ENCODE measurements at places on chromosomes 5 and 9.

- no peak for DNase-seq
These were observed 323.6 kb upstream of the PRR16 start for GRCh38 chr5:120140501-120140900.

GRCh38 chr9:9790216-9790872, 822.5 kb downstream of the PTPRD start:
- DNase-seq: no peak

GRCh38 chr5:120388016-120388781, 75.9 kb upstream of the PRR16 start:
- no peak for DNase-seq

DNA sequence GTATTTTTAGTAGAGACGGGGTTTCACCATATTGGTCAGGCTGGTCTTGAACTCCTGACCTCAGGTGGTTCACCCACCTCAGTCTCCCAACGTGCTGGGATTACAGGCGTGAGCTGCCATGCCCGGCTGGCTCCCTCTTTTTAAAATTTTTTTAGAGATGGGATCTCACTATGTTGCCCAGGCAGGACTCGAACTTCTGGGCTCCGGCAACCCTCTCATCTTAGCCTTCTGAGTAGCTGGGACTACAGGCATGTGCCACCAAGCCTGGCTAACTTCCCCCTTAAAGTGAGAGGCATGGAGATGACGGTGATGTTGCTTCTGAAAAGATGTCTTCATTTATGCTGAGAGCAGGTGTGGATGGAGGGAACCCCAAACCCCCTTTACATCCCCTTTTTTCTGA, 43.7 kb upstream of the PWWP2A start:
- DNase-seq: no peak

DNA sequence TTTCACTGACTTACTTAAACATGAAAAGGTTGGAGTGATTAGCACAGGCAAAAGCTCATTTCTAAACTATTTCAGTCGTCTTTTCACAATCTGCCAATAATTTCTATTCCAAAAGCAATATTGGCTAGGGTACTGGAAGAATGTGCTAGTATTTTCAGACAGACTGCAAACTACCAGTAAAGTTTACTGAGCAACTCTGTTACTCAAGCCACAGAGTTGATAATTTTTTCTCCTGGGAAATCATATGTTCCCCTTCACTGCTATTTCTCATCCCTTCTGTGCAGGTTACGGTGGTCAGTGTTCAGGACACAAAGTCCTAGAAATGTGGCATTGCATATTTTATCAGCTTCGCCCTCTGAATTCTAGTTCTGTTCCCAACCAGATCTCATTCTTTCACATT, 343.3 kb upstream of the TNC start:
- DNase-seq: no peak

- no peak for DNase-seq
These were observed 32.7 kb upstream of the FCN2 start for GRCh38 chr9:134847752-134848432.

DNA sequence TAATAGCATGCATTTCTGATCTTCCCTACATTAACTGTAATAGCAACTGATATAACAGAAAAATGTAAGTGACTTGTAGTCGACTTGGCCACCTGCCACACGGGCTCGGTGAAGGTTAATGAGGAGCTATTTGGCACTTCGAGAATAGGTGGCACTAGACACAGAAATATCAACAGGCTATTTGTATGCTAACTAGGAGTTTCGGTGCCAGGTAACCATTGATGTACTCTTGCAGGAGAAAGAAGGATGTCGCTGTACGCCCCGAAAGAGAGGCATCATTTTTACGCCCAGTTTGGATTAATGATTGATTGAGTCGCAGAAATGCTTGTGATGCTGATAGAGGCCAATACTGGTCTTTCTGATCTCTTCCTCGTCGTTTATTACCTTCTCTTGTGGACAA, 516 bp upstream of the DMRT2 start:
- no peak for DNase-seq

Data from CD4-positive, alpha-beta T cell treated with Interleukin-2 at 100 ng/mL for 4 hours (primary cell).